IPS DF 19.7 (cell line): ENCODE measurements at places on chromosomes 1 and 21.
A peak's percentile ranks its signal among the peaks of the same experiment; 100 is the strongest.

DNA sequence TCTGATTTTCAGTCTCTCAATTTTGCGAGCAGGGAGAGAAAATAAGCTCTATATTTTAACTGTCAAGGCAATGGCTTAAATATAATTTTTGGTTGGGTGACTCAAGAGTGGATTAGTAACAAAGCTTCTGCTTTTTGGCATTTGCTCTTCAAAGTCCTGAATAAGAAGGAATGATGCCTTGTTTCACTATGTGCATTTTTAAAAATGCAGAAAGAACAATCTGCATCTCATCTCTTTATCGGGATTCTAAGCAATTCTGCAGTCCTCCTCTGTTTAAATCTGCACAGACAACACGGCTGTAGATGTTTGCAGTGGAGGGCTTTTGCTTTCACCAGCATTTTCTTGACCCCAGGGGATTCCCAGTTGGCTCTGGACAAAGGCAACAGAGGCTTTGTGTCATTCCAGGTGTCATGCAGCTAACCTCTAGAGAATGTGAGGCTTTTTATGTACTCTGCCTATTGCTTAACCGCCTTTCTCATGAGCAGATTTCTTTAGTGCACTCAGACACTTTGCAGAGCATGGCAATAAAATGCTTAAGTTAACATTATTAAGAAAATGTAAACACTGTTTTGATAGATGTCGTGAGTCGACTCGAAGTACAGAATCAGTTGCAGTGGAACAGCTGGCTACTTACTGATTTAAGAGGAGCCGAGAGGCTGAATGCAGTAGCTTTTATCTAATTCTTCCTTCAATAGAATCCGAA, 783.2 kb upstream of the NEGR1 start:
- DNase-seq, result peak; percentile 17

DNA sequence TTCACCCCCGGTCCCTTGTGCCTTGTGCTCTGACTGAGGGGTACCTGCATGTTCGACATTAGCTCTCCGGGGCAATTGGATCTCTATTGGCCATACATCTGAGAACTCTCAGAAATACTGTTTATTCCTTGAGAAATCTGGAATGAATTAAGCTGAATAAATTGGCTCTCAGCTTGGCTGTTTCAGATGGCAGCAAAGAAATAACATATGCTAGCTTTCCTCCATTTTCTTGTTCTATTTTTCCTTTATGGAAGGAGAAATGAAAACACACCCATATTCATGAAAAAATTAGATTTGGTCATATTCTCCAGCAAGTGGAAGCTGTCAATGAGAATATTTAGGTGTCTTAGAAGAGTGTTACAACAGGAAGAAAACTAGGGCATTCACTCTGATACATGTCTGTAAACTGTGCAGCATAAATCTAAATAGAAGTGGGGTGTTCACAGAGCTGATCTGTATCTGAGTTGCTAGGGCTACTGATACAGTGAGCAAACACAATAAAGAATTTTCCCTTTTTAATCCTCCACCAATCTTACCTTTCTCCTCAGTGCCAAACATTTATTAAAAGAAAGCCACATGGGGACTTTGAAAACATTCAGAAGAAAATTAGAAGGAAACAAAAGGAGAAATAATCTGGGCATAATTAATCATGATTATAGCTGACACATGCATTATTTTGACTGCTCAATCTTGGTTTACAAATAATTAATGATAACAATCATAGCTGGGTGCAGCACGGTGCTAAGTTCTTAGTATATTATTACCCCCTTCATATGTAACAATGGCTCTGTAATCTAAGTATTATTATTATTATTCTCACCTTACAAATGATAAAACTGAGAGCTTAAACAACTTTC, 671.9 kb upstream of the USP24 start:
- DNase-seq, result no peak

DNA sequence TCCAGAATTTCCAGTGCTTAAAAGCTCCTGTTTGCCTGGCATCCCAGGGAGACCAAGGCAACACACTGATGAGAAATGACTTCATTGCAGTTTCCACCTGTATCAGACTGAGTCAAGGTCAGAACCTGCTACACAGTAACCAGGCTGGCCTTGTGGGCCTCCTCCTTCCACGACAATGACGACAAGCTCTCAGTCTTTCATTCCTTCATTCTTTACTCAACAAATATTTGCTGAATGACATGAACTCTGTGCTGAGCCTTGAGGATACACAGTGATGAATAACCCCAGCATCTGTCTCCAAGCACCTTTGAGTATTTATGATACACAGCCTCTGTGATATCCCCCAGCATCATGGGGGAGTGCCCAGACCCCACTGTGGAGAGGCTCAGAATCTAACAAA, 8.9 kb upstream of the LCE5A start:
- no peak for DNase-seq

GRCh38 chr1:159821171-159821867, 5.4 kb upstream of the SLAMF8 start:
- DNase-seq, result no peak

GRCh38 chr1:119372503-119373086, 4.0 kb downstream of the HAO2 start:
- peak; percentile 56 for DNase-seq

GRCh38 chr1:26626994-26627393, 68.8 kb upstream of the ARID1A start:
- no peak for DNase-seq

DNA sequence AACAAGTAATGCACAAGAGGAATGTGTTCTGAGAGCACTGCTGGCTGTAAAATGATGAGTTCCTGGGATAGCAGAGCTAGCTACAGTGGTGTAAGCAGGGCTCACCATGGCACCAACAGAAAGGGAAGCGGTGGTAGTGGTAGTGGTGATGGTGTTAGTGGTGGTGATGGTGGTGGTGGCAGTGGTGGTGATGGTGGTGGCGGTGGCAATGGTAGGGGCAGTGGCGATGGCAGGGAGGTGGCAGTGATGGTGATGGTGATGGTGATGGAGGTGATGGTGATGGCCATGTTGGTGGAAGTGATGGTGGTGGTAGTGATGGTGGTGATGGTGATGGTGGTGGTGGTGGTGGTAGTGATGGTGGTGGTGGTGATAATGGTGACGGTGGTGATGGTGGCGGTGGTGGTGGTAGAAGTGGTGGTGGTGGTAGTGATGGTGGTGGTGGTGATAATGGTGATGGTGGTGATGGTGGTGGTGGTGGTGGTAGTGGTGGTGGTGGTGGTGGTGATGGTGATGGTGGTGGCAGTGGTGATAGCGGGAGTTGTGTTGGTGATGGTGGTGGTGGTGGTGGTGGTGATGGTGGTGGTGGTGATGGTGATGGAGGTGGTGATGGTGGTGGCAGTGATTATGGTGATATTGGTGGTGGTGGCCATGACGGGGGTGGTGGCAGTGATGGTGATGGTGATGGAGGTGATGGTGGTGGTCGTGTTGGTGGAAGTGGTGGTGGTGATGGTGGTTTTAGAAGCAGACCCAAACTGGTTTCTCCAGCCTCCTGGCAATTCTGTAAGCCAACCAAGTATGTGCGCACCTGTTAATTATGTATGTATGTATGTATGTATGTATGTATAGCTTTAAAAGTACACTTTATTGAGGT, 254.1 kb downstream of the TRABD2B start:
- DNase-seq, result no peak

- DNase-seq, result no peak
Observed at GRCh38 chr1:211305044-211305443, 21.6 kb upstream of the TRAF5 start.

- no peak for DNase-seq
Observed at GRCh38 chr1:6275826-6276782, 15.2 kb upstream of the GPR153 start.

DNA sequence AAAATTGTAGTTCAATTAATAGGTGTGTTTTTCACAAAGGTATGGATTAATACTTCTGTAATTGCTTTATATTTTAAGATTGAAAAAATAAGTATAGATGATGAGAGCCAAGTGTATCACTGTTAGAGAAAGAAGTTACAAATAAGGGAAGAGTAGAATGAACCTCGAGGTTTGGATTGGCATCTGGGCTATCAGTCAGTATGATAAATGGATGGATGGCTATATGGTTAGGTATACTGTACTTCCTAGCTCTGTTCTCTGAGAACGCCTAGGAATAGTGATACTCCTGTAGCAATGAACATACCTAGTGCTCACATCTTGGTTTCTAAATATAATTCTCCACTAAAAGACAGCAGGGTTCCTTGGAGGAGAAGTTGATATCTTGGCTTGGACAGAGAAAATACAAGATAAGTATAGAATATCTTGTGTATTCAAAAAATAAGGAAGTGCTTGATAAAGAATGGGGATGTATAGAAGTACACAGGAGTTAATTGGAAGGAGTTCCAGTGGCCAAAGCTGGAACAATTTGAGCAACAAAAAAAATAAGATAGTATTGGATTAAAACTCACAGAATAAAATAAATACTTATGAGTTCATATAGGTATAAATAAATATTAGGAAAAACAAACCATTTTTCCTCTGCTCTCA, 12.4 kb downstream of the IPO9 start:
- DNase-seq, result no peak

DNA sequence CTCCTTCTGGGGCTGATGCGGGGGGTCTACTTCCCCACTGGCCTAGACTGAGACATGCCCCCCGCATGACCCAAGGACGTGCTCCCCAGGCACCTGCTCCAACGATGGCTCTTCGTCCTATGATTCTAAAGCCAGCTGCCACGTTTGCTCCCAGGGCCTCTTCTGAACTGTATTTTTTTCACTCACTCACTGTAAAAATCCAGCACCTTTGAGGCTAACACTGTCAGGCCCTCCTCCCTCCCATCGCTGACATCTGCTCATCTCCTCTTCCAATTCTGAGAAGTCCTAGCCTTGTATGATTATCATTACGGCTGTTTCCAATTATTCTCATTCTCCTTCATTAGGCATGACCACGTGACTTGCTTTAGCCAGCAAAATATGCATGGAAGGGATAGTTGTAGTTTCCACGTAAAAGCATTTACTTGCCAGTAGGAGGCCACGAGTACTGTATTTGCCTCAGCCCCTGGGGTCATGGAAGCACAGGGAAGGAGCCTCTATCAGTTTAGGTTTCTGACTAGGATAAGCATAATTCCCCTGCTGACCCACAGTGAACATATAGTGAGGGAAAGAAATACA, 19.1 kb upstream of the EDN2 start:
- no peak for DNase-seq

GRCh38 chr1:145983960-145984830, 12.2 kb downstream of the TXNIP start:
- DNase-seq, result no peak

DNA sequence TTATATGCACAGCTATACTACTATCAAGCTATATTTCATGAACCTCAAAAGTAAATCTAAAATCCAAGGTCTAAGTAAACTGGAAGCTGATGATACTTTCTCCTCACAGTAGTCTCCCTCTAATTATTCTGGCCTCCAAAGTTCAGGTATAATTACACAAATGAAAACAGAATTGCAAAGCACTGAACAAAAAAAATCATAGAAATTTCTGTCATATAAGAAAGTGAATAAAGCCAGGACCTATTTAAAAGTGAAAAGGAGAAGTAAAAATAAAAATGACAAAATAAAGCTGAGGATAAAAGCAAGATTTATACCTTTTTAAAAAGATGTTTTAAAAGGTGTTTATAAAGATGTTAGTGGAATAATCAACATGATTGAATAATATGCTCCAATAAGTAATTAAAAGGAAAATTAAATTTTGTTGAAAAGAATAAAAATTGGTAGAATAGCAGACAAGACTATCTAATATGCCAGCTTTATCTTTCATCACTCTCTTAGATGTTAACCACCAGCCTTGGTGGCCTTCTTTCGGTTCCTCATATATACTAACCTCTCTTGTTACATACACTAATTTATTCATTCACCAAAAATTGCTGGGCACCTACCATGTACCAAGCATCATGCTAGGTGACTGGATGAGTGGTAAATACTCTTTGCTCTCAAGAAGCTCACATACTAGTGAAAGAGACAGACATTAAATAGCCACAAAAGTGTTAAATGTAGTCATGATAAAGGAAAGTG, 25.1 kb downstream of the SHCBP1L start:
- DNase-seq, result no peak

GRCh38 chr1:205519541-205520131, 15.2 kb downstream of the CDK18 start:
- DNase-seq, result no peak
